Effector CD4-positive, alpha-beta T cell (primary cell): ENCODE measurements at places on chromosomes 3 and 15.

DNA sequence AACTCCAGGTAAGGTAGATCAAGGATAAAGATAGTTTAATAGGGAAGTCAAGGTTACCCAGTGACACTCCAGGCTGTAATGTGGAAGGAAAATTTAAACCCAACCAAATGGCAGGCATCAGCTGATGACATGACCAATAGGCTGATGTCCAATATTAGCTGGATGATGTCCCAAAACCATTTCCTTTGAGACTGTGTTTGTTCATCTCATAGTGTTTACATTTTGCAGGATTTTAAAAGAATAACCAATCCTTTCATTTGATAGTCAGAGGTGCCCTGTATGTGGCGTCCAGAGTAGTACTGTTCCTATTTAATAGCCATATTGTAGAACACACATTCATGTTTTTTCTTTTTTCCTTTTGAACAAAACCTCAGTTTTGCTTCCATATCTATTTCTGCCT lies 23.3 kb upstream of the TMEM158 start:
- no peak for DNase-seq

DNA sequence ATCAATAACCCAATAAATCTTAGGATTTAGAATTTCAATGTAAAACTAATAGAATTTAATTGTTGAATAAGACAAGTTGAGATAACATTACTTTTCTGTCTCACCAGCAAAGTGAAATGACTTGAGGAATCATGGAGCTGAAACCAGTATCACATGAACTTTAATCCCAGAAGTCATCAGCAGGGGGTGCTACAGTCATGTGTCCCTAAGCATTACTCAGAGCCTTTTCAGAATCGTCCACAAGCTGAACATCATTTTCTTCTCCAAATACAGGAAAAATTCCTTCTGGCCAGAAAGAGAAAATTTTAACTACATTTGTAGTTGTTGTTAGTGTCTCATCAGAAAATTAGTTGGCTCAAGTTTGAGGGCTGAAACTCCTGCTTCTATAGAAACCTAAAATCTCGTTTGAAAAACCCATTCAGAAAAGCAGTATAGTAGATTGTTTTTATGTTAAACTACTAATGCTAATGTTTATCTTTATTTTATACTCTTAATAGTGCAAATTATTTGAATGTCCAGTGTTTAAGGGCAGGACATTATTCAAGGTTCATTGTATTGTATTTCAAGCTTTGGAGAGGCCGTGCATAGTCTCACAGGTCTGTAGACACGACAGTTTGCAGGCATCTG lies 384.1 kb downstream of the PLOD2 start:
- no peak for DNase-seq

GRCh38 chr3:116920826-116921610 lies 211.4 kb downstream of the TUSC7 start:
- no peak for DNase-seq

DNA sequence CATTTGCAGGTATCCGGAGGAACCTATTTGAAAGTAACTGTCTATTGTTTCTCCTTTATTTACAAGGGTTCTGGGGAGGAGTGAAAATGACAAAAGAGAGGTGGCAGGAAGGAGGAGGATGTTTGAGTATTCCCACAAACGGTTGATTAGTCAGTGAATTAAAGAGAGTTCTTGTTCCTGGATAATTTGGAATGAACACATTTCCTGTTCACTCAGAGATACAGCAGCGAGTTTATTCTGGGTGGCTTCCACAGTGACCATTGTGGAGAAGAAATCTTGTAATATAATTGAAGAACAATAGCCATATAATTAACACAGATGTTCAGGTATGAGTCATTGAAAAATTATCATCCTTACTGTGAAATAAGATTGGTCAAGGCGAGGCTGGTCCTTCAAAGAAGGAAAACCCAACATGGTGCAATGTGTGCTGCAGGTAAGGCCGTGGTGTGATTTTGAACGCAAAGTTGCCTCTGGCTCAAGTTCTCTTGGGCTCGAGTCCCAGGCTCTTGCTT lies 77.3 kb downstream of the NFKBIZ start:
- DNase-seq = no peak
